ENCODE measurements at places on chromosomes 16 and 17. TPM values are rescaled to one million over a fixed set of nuclear protein-coding genes. Genes with fewer than 3 reads are reported as not detected.

The NACA2 gene
- not detected for total RNA-seq

The RANGRF gene
- 19.4 TPM for total RNA-seq

The RASL10B gene
- 9.1 TPM for total RNA-seq

The HOXB8 gene
- total RNA-seq, result not detected

DNA sequence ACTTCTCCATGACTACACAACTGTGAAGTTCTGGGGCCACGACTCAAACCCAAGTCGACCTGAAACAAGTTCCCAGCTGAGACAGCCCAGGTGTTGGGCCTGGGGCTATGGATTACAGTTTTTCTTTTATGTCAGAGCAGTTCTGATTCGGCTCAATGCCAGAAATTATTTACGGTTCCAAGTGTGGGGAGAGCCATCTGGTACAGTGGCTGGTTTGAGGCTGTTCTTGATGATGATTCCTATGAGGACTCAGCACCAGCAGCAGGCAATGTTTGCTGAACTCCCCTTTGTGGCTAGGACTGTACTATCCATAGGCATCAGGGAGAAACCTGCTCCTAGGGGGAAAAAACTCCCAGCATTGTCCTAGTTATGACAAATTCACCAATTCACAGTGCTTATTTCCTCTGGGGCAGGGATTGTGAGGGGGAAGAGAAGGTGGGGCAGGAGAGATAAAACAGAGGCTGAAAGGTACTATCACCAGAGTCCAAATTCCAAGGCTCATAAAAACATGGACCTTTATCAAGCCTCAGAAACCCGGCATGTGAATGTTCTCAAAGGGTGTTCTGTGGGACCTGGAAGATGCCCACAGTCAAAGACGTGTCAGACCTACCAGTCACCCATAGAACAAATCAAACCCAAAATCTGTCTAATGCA lies 18.2 kb upstream of the CMTM4 start:
- DNase-seq, result no peak
- no peak overlapping the region for H3K27ac ChIP-seq
- no peak overlapping the region for H3K4me3 ChIP-seq
- no peaks in the 10 kb centered on the region for H3K36me3 ChIP-seq
- no peaks in the 10 kb centered on the region for H3K4me1 ChIP-seq

GRCh38 chr16:83983491-83983890 lies 15.4 kb downstream of the NECAB2 start:
- H3K27ac ChIP-seq, result no peak overlapping the region
- no peaks in the 10 kb centered on the region for H3K36me3 ChIP-seq
- H3K4me1 ChIP-seq, result no peaks in the 10 kb centered on the region
- no peak overlapping the region for H3K4me3 ChIP-seq
- DNase-seq, result no peak

DNA sequence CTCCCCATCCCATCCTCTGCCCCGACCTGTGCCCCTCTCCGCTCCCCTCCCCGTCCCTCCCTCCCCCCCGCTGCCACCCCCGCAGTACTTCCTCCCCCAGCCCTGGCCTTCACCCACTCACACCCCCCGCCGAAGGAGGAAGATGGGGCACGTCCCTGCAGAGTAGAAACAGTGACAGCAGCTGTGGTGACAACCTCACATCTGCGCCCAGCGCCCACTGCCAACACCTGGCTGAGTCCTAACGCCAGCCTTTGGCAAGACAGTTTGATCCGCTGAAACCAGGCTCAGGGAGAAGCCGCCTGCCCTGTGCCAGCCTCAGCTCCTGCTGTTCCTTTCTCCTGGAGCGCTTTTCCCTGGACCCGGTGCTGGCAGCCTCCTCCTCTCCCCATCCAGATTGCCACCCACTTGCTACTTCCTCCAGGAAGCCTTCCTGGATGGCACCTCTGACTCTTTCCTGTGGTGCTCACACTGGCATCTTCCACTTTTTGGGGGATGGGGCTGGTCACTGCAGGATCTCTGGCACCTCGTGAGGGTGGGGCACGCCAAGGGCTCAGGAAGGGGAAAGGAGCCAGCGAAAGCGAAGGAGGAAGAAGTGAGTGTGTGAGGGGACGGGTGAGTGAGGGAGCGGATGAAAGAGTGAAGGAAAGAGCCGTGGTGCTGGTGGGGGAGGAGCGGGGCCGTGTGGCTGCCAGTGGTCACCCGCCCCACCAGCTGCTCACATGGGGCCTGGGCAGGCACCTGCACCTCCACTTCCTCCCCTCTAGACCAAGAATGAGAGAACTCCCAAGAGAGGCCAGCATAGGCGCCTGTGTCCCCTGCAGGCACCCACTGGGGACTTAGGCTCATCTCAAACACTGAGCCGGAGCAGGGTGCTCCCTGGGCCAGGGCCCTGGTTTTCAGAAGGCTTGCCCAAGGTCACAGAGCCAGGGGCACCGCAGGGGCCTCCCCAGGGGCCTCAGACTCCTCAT lies 27.0 kb downstream of the ZFPM1 start:
- no peaks in the 10 kb centered on the region for H3K4me1 ChIP-seq
- no peak overlapping the region for H3K4me3 ChIP-seq
- no peaks in the 10 kb centered on the region for H3K36me3 ChIP-seq

The NPIPA5 gene
- total RNA-seq, result 5.9 TPM

Data from vagina (tissue), 2 donors.